ENCODE measurements at places on chromosomes 7 and 10. TPM values are rescaled to one million over a fixed set of nuclear protein-coding genes. Genes with fewer than 3 reads are reported as not detected.

The GPR141 gene
- not detected for total RNA-seq

The UNCX gene
- not detected for total RNA-seq

The SLC16A9 gene
- total RNA-seq: 7.8 TPM

The TBL2 gene
- total RNA-seq: 46.5 TPM

The ANKRD26 gene
- total RNA-seq: 2.7 TPM

The OAT gene
- 201 TPM for total RNA-seq

The GFRA1 gene
- total RNA-seq: not detected

The ASB4 gene
- 0.47 TPM for total RNA-seq

The METTL2B gene
- total RNA-seq: 38.0 TPM

The ORC5 gene
- 20.9 TPM for total RNA-seq

The PNLIPRP1 gene
- not detected for total RNA-seq

The INMT gene
- not detected for total RNA-seq

The GPAM gene
- 7.6 TPM for total RNA-seq

Data from hair follicular keratinocyte (primary cell).